ENCODE measurements at places on chromosomes 11 and 22.

- DNase-seq: no peak
Measured at GRCh38 chr11:6307876-6308275, 12.4 kb downstream of the CAVIN3 start.

- peak; percentile 17 for DNase-seq
Measured at GRCh38 chr11:2186669-2187279, 15.2 kb upstream of the TH start.

DNA sequence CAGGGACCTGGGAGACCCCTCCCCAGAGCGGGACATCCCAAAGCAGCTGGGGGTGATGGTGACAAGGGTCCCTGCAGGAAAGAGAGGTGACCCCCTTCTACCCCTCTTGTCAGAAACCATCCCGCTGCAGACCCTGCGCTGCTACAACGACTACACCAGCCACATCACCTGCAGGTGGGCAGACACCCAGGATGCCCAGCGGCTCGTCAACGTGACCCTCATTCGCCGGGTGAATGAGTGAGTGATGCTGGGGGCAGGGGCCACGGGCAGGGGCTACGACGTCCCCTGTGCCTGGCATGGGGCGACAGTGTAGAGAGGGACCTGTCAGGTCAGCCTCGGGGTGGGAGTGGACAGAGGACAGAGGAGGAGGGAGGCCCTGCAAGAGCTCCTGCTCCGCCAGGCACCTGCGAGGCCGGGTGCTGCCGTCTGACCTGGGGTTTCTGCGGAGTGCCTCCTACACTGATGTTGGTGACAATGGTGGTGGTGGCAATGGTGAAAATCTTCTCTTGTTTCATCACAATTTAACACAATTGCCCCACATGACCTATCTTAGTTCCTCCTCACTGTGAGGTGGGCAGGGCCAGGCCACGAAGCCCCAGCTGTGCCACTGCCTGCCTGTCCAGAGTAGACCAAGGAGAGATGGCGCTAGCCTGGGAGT is 9.8 kb downstream of the CSF2RB start:
- DNase-seq: no peak

DNA sequence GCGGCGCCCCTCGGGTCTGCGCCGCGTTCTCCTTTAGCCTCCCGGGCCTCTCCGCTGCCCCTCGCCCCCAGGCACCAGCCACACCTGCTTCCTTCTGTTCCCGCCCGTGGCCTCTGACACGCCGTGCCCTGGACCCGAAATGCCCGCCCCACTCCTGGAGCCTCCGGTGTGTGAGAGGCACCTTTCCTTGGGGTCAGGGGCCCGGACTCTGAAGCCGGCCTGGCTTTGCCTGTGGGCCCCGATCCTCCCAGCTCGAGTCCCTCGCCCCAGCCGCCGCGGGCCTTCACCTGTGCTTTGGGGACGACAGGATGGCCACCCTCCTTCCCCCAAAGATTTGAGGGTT is 661 bp upstream of the CDPF1 start:
- no peak for DNase-seq

DNA sequence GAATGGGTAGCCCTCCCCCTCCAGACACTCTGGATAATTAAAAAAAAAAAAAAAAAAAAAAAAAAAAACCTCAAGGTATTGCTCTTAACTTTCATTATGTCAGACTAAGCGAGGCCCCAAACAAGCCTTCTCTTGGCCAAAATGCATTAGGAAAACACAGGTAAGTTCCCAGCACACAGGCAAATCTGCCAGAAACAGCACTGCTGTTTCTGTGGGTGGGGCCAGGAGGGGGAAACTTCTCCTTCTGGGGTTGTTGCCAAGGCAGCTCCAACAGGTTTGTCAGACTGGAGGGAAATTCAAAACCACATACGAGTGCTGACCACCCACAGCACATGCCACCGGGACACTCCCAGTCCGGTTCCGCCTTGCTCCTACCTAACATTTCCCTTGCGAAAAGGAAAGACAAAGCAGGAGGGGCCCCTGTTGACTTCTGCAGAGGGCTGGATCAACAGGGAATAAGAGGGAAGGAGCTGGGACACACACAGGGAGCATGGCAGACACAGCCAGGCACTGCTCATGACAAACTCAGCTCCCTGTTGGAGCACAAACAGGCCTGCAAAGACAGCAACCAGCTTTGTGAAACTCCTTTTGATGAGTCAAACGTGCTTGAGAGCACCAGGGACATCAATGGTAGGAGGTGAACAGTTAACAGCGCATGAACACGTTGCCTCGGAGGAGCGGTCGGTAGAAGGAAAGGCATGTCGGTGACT is 55.0 kb downstream of the MYH9 start:
- DNase-seq: peak; percentile 29

- no peak for DNase-seq
Measured at GRCh38 chr11:119743006-119743405, 14.0 kb upstream of the NECTIN1 start.

DNA sequence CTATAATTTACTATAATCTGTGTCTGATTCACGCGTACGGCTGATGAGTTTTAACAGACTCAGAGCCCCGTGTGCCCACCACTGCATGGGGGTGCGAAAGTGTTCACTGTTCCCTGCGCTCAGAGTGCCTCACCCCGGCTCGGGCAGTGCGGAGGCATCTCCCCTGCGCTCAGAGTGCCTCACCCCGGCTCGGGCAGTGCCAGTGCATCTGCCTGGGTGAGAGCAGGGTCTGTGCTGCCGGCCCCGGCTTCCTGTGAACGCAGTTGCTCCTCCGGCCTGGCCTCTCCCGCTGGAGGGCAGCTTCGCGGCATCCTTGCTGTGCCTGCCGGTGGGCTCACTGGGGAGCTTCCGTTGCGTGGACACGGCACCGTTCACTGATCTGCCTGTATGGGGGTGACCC is 14.2 kb downstream of the PTDSS2 start:
- no peak for DNase-seq

DNA sequence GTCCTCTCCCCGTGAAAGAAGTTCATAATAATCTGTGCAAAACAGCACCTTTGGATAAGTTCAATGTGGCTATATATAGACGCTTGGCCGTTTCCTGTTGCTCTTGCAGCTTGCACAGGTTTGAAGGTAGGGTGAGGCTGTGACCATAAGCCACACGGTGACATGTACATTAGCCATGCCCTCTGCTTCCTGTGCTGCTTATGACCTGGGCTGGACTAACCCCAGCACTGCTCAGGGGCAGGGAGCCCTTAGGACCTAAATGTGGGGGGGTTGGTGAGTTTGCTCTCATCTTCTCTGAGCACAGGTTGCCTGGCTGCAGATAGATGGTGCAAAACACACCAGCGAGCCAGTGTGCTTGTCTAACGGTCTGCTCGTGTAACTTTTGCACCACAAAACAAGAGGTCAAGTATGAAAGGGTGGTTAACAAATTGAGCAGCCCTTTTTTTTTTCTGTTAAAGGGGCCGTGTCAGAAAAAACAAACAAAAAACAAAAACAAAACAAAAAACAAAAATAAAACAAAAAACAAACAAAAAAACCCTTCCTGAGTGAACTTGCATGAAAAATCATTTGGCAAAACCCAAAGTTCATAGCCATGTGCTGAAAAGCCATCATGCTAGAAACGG is 37.3 kb downstream of the FLI1 start:
- DNase-seq: no peak

- no peak for DNase-seq
Measured at GRCh38 chr22:36206255-36206654, 4.6 kb upstream of the APOL4 start.

- no peak for DNase-seq
Measured at GRCh38 chr22:22749167-22749758, 104.8 kb downstream of the GGTLC2 start.

- no peak for DNase-seq
Measured at GRCh38 chr22:22800716-22801115, 86.9 kb upstream of the IGLL5 start.

DNA sequence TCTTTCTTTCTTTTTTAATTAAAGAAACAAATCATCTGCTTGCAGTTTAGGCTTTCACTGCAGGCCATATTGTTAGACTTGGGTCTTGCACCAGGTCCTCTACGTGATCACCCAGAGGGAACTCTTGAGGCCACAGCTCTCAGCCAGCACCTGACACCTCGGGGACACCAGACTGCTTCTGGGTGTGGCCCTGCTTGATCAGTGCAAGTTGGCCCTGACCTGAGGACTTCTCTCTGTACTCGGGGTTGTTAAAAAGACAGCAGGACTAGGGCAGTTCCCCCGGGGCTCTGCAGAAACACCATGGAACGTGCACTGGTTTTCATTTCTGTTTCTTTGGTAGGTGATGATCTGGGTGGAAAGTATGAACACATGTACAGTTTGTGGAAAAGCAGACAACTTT is 51.2 kb upstream of the MYO18B start:
- DNase-seq: no peak

GRCh38 chr11:65801153-65801987 is 14.5 kb downstream of the OVOL1 start:
- no peak for DNase-seq

DNA sequence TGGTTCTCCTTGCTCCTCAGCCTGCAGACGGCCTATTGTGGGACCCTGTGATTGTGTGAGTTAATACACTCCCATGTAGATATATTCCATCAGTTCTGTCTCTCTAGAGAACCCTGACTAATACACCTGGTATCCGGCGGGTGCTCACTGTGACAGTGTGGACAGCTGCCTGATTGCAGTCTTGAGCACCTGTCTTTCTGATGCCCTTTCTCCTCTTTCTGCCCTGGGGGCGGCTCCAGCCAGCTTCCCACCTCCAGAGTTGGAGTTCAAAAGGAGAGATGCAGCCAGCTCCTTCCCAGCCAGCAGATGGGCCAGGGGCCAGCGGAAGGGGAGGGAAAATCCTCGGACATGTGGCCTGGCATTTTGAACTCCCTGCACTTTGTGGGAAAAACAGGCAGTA is 15.0 kb downstream of the SMIM38 start:
- DNase-seq: no peak

DNA sequence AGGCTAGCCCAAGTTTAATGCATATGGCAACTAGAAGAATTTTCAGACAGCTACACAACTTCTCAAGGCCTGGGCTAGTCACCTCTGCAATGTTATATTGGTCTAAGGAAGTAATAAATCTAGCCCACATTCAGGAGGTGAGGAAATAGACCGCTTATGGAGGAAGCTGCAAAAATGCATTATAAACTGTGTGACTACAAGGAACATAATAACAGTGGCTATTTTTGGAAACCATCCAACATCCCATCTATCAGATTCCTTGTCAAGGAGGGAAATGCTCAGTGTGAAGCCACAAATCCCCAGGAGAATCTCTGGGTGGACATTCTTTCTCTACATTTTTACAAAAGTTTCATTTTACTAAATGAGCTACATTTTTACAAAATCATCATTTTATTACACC is 76.1 kb downstream of the BBOX1 start:
- no peak for DNase-seq

DNA sequence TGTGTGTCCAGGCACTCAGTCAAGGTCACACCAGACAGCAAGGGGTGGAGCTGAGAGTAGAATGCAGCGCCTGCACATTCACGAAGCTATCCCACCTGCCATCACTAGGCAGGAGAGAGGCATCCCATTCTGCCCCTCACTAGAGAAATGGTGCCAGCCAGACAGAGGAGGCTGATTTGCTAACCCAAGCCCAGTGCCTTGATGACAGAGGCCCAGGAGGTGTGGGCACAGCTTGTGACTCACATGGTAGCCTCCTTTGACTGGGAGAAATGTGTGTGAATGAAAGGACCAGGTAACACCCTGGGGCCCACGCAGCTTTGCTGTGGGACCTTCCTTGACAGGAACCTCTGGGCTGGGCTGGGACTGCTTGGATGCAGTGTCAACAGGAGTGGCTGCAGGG is 5.2 kb upstream of the NAALADL1 start:
- DNase-seq: no peak

- no peak for DNase-seq
Measured at GRCh38 chr22:36129486-36130388, 30.8 kb downstream of the APOL3 start.

DNA sequence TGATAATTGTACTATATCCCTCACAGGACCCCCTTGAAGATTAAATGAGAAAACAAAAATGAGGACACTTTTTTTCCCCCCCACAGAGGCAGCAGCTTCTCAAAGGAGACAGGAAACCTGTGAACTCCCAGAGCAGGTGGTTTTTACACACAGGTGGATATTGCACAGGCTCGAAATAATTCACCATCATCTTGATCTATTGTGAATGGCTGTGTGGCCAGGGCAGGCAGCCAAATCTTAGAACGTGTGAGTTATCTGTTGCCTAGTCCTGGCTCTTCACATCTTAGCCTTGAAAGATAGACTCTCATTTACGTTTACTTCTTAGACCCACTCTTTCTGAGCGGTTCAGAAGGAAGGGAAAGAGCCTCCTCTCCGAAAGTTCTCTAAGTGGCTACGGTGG is 23.5 kb downstream of the PPFIBP2 start:
- DNase-seq: no peak

GRCh38 chr22:46721501-46722085 is 16.5 kb downstream of the CERK start:
- DNase-seq: no peak

DNA sequence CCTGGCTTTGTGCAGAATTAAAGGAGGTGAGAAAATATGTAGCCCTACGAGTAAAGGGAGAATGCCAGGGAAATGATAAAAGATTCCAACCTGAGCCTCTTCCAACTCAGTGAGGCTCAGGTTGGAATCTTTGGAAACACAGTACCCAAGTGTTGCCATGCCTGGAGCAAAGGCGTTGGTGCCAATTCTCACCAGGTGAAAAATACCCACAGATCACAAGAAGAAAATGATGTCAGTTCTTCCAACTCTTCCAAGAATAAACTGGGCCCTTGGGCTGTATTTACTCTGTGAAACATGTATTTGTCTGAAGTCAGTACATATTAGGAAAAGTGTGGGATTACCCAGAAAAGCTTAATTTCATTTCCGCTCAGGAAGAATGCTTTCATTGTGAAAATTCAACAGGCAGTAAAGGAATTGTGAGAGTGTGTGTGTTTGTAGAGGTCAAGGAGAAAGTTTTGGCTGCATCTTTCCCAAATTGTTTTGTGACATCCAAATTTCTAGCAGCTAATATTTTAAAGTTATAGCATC is 235.3 kb upstream of the MPPED2 start:
- DNase-seq: no peak

DNA sequence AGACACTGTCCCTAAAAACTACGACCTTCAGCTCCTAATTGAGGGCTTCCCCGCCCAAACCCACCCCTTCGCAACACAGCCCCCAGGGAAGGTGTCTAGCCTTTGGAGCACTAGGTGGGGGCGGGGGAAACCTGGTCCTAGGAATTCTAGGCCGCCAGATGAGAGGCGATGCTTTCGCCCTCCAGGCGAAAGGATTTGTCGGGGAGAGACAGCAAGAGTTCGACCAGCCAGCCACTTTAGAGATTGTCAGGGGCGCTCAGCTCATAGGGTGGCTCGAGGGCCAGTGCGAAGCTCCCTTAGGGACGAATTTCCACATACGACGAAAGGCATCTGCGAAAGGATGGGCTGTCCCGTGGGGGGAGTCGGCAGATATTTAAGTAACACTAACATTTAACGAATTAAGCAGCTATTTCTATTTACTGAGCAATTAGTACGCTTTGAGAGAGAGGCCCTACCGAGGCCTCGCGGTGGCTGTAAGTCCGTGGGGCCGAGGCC is 5.3 kb downstream of the CD248 start:
- no peak for DNase-seq

- DNase-seq: no peak
Measured at GRCh38 chr11:134345237-134345550, 13.4 kb downstream of the GLB1L2 start.

All from SW 1271 (cell line).